ENCODE measurements at places on chromosomes 12 and 14.

DNA sequence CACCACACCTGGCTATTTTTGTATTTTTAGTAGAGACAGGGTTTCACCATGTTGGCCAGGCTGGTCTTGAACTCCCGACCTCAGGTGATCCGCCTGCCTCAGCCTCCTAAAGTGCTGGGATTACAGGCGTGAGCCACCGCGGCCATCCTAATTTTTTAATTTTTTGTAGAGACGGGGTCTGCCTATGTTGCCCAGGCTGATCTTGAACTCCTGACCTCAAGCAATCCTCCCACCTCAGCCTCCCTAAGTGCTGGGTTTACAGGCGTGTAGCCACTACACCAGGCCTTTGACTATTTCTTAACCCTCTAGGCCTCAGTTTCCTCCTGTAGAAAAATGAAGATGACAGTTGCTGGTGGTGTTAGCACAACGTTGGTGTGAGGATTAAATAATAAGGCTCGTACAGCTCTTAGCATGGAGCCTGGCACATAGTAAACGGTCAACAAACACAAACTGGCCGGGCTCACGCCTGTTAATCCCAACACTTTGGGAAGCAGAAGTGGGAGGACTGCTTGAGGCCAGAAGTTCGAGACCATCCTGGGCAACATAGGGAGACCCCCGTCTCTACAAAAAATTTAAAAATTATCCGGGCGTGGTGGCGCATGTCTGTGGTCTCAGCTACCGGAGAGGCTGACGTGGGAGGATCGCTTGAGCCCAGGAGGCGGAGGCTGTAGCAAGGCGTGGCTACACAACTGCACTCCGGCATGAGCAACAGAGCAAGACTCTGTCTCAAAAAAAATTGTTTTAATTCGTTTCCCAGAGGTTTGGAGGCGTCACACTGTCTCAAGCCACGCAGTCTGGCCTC lies 979 bp downstream of the DDX54 start:
- DNase-seq: no peak

- no peak for DNase-seq
Measured at GRCh38 chr14:56581041-56581727, 1.6 kb downstream of the TMEM260 start.

DNA sequence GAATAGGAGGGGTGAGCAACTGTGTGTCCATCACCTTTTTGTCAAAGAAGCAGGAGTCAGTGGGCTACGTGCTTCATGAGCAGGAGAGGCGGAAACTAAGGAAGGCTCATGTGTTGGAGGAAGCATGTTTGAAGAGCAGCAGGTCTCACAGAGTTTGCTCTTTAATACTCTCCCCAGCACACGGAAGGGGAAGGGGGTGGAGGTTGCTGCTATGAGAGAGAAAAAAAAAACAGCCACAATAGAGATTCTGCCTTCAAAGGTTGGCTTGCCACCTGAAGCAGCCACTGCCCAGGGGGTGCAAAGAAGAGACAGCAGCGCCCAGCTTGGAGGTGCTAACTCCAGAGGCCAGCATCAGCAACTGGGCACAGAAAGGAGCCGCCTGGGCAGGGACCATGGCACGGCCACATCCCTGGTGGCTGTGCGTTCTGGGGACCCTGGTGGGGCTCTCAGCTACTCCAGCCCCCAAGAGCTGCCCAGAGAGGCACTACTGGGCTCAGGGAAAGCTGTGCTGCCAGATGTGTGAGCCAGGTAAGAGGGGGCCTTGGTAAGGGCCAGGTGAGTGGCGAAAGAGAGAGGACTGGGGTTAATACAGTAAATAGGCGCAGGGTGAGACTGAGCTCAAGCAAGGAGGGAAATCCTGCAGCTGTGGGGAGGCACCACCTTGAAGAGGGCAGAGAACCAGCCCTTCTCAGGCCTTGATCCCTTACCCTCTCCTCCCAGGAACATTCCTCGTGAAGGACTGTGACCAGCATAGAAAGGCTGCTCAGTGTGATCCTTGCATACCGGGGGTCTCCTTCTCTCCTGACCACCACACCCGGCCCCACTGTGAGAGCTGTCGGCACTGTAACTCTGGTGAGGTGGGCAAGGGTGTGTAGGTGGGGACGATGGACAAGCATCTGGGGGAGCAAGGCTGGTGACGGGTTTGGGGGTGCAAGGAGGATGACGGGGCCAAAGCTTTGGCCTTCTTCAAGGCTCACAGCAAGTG lies at the start of gene CD27:
Gene CD27, plus strand, starts transcription at position 252 of the 985 bp plus-strand sequence. Its CDS starts 141 bp downstream, at position 393.
- DNase-seq: no peak

DNA sequence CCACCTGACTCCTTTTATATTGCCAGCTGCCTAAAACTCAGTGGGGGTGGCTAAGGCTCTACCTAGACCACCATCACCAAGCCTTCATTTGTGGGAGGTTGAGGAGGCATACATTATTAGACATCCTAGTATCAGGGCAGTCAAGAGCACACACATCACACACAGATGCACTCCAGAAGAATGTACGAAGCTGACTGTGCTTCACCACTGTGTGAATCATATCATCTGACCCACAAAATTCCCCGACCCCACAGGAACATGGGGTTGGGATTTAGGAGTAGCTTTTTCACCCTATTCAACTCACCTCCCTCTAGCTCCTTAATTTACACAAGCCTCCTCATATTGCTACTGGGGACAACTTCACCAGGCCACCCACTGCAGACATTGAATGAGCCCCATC lies 64.8 kb upstream of the BDKRB2 start:
- DNase-seq: no peak

DNA sequence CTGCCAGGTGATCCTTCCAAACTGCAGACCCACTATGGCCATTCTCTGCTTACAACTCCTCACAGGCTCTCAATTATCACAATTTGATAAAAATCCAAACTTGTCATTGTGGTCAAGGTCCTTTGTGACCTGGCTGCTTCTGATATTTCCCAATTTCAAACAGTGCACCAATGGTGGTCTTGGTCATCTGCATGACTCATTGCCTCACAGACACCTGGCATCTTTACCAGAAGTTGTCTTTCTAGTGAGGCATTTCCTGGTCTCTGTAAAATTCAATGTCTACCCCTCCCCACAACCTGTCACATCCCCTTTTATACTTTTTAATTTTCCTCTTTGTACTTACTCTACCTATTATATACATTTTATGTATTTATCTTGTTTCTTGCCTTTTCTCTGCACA lies 17.8 kb upstream of the PAPOLA start:
- no peak for DNase-seq

GRCh38 chr14:95289323-95290010 lies 30.2 kb downstream of the CLMN start:
- no peak for DNase-seq

GRCh38 chr14:90616881-90617280 lies 199.3 kb downstream of the TTC7B start:
- DNase-seq: no peak

DNA sequence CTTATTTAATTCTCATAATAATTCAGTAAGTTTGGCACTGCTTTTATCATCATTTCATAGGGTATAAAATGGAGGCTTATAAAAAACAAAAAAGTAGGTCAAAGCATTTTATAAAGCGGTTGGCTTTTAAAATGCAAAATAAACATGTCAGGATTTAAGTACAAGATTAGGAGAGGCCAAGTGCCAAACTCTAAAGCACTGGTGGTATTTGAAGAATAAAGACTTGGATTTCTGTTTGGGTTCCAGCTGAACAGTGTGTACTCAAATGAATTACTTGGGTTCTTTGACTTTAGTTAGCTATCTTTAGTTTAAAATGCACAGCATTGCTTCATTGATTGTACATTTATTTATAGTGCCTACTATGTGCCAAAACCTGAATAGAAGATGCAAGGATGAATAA lies 966.6 kb upstream of the SEL1L start:
- DNase-seq: no peak

DNA sequence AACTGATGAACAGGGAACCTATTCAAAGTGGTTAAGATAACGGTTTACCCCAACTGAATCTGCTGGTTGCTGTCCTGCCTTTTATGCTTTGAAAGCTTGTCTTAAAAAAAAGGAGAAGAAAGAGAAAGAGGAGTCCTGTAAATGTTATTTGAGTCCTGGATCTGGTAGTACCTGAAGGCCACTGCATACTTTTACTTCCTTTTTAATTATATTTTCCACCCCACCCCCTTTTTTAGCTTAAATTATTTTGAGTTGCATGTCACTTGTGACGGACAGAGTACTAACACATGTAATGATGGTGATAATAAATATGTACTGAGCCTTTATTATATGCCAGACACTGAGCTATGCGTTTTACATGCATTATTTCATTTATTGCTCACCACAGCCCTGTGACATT lies 2.5 kb upstream of the AMIGO2 start:
- DNase-seq: no peak

GRCh38 chr12:65956056-65956738 lies 131.9 kb downstream of the HMGA2 start:
- no peak for DNase-seq

- DNase-seq: no peak
Measured at GRCh38 chr14:90996967-90997366, 63.5 kb downstream of the RPS6KA5 start.

- no peak for DNase-seq
Measured at GRCh38 chr12:110532644-110533043, 30.5 kb downstream of the RAD9B start.

DNA sequence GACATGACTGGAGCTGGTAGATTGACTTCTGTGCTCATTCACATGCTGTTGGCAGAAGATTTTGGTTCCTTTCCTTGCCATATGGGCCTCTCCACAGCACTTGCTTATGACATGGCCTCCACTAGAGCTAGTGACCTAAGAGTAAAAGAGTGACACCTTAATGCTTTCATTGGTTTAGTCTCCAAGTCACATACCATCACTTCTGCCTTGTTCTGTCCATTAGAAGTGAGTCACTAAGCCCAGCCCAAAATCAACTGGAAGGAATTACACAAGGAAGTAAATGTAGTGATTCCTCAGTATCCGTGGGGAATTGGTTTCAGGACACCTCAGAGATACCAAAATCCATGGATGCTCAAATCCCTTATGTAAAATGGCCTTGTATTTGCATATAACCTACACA lies 81.3 kb downstream of the PPHLN1 start:
- DNase-seq: no peak

GRCh38 chr12:39332661-39333175 lies 110.2 kb downstream of the KIF21A start:
- no peak for DNase-seq

DNA sequence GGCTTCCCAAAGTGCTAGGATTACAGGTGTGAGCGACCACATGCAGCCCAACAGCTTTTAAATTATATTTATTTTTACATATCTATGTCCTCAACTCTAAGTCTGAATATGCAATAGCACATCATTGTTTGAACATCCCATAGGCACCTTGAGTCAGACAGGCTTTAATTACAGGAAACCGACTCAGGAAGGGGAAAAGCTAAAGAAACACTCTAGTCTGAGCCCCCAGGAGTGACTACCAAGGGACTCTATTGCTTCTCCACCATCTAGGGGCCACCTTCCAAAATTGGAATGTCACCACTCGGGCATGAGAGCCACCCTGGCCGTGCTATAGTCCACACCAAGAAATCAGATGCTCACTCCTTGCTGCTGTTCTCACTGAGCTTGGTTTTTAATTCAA lies 14.0 kb upstream of the MFAP5 start:
- DNase-seq: no peak

DNA sequence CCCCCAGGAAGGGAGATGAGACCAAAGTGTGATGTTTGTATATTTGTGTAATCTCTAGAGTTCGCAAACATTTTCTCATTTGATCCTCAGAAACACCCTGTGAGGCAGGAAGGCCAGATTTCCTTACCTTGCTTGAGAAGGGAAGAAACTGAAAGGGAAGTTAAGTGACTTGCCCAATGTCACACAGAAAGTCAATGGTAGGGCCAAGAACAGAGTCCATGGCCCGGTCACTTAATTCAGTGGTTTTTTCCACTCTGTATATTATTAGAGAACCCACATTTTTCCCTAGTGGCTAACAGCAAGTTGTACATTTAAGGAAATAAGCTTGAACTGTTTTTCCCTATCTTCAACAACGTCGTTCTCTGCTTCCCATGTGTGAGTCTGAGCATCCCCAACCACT lies 25.6 kb upstream of the CHPT1 start:
- DNase-seq: no peak

- DNase-seq: no peak
Measured at GRCh38 chr12:106023039-106023438, 115.7 kb downstream of the NUAK1 start.

- no peak for DNase-seq
Measured at GRCh38 chr12:45208604-45209487, 7.0 kb upstream of the ANO6 start.

DNA sequence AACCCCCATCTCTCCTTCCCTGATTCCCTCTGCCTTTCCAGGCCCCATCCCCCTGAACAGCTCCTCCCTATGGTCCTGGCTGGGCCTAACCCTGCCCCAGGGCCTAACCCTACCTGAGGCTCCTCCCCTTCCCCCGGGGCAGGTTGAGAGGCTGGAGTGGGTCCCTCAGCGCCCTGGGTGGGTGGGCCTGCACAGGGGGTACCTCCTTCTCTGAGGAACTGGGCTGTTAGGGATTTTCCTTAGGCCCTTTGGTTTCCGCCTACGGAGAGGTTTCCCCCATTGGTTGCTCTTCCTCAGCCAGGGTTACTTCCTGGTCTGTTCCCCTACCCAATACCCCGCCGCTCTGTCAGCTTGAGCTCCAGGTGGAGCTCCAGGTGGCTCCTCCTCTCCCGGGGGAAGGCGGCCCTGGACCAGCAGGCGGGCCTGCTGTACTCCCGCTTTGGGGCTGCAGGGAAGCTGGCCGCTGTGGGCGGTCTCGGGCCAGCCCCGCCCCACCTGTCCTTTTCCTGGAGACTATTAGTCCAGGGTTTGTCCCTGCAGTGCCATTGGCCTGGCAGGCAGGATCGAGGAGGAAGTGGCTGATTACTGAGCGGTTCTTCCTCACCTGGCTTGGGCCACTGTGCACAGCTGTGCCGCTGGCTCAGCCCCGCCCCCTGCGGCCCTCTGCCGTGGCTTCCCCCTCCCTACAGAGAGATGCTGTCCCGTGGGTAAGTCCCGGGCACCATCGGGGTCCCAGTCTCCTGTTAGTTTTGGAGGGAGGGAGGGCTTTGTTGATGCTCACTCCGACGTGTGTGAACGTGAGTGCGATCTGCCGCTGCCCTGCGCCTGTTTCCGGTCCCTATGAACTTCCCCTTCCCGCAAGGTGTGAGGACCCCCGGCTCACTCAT lies 2.5 kb downstream of the C12orf57 start:
- DNase-seq: no peak

DNA sequence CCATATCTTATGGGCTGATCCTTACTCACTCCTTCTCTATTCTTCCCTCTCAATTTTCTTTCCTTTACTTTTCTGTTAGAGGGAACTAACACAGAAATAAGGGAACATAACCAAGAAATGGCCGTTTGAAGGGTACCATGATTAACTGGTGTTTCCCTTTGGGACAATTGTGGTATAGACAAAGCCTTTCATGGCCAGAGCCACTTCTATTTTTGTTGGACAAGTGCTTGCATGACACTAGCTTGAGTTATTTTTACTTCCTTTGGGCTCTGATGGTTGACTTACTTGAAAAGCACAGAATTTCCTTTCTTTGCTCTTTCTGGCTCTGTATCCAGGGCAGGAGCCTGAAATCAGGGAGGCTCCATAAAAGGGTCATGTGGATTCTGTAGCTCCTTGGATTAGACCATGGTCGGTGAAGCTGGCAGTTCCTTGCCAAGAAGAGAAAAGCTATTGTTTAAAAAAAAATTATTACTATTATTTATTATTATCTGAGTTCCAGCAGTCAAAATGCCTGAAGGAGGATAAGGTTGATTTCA lies 130.6 kb downstream of the KTN1 start:
- DNase-seq: no peak
